ENCODE measurements at places on chromosomes 16 and 17.

- DNase-seq, result no peak
Measured at GRCh38 chr16:79114759-79115158, 485.8 kb downstream of the MAF start.

DNA sequence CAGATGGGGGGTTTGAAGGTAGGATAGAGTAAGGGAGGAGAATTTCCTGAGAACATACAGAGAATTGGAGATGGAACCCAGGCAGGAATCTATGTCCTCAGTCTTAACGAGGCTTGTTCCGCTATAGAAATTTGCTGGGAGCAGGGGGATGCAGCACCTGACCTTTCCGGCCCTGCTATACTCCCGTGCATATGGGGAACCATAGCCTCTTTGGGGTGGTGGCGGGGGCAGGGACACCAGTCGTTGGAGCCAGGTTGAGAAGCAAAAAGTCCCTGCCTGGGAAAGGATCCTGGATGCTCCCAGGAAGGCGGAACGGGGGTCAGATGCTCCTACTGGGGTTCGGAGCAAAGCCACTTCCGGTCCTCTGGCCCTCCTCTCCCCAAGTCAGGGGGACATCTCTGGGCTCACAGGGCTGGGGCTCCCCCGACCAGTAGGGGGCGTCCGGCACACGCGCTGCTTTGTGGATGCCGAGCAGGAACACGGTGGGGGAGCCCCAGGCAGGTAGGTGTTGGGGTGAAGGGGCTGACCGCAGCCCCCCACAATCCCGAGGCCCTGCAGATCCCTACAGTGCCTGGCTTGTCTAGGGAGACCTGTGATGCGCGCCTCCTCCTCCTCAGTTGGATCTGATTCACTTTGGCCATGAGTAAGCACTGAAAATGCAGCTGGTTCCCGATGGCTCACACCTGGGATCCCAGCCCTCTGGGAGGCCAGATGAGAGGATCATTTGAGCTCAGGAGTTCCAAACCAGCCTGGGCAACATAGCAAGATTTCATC, 15.5 kb upstream of the TFAP4 start:
- peak; percentile 85 for DNase-seq

- no peak for DNase-seq
Measured at GRCh38 chr16:73383195-73383987, 335.5 kb upstream of the ZFHX3 start.

GRCh38 chr17:27518048-27518447, 61.8 kb downstream of the KSR1 start:
- no peak for DNase-seq

DNA sequence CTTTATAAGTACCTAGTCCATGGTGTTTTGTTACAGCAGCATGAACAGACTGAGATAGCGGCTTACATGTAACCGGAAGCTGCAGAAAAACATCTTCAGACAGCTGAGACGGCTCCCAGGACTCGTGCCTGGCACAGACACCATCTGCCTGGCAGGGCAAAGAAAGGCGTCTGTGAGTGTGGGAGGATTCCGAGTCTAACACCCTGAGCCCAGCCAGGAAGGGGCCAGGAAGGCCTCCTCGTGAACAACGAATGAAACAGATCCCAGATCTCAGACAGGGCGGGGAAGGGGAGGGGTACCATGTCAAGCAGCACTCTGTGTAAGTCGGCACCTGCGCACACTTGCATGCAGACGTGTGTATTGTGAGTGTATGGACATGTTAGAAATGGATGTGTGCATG, 4.4 kb upstream of the CSNK1D start:
- DNase-seq, result no peak

DNA sequence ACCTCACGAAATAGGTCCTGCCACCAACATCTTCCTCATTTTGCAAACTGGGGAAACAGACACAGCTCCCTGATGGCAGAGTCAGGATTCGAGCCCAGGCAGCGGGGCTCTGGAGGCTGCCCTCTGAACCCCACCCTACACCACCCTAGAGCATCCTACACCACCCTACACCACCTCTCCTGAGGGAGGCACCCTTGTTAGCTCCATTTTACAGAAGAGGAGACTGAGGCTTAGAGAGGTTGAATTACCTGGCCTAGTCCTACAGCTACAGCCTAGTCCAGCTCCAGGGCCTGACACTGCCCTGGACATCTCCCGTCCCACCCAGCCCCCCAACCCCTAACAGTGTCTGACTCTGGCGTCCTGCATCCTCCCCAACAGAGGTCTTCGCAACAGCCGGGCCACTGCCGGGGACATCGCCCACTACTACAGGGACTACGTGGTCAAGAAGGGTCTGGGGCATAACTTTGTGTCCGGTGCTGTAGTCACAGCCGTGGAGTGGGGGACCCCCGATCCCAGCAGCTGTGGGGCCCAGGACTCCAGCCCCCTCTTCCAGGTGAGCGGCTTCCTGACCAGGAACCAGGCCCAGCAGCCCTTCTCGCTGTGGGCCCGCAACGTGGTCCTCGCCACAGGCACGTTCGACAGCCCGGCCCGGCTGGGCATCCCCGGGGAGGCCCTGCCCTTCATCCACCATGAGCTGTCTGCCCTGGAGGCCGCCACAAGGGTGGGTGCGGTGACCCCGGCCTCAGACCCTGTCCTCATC, 3.2 kb upstream of the NECAB2 start:
- no peak for DNase-seq

- no peak for DNase-seq
Measured at GRCh38 chr16:88375996-88376834, 6.5 kb upstream of the ZNF469 start.
